Fibroblast of skin of right biceps (primary cell): ENCODE measurements at places on chromosomes 2 and 18.
A peak's percentile ranks its signal among the peaks of the same experiment; 100 is the strongest.

DNA sequence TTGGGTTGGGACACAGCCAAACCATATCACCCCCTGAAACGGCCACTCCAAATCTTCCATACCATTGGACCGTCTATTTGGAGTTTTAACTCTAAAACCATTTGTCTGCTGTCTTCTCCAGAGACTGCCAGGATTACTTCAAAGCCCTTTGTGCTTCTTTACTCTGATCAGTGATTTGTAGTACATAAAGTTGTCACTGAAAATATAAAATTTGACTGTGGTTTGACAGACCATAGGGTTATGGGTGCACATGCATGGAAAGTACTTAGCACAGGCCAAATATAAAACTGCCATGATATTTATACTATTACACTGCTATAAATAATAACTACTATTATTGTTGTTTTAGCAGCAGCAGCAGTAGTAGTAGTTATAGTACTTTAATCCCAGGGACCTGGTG is 53.7 kb upstream of the AQP4 start:
- no peak for DNase-seq

DNA sequence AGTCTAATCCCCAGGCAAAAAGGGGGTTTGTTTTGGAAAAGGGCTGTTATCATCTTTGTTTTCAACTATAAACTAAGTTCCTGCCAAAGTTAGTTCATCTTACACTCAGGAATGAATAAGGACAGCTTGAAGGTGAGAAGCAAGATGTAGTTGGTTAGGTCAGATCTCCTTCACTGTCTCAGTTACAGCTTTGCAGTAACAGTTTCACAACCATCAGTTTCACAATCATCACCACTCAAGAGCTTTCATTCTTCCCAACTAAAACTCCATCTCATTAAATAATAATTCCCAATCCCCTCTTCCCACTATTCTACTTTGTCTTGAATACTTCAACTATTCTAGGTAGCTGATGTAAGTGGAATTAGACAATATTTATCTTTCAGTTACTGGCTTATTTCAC is 200.9 kb downstream of the NYAP2 start:
- no peak for DNase-seq

GRCh38 chr2:112692918-112693317 is 27.9 kb upstream of the NT5DC4 start:
- DNase-seq: no peak

- DNase-seq: no peak
Observed at GRCh38 chr2:43419243-43419642, 176.6 kb downstream of the THADA start.

DNA sequence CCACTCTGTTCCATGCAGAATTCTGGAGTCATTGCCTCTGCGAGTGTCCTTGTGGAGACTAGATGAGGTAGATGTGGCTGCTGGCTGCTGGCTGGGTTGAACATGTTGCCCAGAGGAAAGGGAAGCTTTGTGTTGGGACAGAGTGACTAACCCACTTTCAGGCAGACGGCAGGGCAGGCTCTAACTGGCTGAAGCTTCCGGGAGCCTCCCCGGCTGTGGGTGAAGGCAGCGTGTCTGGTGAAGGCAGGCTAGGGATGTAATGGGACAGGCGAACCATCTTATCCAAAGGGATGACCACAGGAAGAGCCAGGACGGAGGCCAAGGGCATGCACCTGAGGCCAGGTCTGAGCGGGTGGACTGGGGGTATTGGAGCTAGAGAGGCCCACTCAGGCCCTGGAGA is 16.0 kb downstream of the ASPRV1 start:
- DNase-seq: peak; percentile 9

DNA sequence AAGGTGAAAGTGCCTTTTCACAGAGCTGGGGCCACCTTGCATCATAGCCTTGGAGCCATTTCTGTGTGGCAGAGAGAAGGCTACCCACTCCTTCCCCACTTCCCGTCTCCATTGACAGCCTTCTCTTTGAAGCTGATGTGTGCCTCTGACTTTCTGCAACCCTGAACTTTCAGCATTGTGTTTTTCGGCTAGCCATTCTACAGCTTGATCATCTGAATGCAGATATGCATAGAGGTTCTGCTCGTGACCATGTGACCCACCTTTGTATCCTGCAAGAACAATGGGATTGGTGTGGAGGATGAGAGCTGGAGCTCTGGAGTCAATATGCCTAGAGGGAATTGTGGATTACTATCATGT is 69.1 kb upstream of the KCNE4 start:
- DNase-seq: no peak

DNA sequence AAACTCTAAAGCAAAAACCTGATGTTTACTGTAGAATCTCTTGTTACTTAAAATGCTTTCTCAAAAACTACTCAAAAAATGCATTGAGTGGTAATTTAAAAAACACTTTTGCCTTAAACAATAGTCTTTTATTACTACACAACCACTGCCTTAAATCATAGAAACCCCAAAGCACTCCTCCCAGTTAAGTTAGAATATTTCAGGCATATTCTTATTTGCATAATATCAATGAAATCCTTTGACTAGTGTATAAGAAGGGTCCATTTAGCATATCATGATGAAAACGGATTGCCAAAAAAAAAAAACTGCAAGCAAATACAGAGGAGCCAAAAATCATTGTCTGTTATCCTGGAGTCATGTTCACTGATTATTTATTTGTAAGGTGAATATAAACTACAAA is 119.2 kb downstream of the PTPRM start:
- no peak for DNase-seq

GRCh38 chr2:224670203-224670602 is 46.0 kb downstream of the CCDC195 start:
- no peak for DNase-seq

- DNase-seq: peak; percentile 86
Observed at GRCh38 chr2:37635504-37636380, 35.7 kb downstream of the CDC42EP3 start.
